ENCODE measurements at places on chromosomes 5 and 9. TPM values are rescaled to one million over a fixed set of nuclear protein-coding genes. Genes with fewer than 3 reads are reported as not detected.

The NPR2 gene
- 24.2 TPM for total RNA-seq

The UBQLN1 gene
- total RNA-seq: 92.8 TPM

The PFN3 gene
- total RNA-seq: not detected

The CNTFR gene
- 4.6 TPM for total RNA-seq

The CLIC3 gene
- 1.6 TPM for total RNA-seq

The FOXD4L3 gene
- not detected for total RNA-seq

The SPATA31A3 gene
- total RNA-seq: not detected

The PDCD1LG2 gene
- 2.0 TPM for total RNA-seq

The SPINK7 gene
- not detected for total RNA-seq

The FBXO10 gene
- total RNA-seq: 6.7 TPM

All from left ventricle myocardium inferior (tissue), 1 donor.